LHCN-M2 (cell line): ENCODE measurements at places on chromosomes 4 and X.

DNA sequence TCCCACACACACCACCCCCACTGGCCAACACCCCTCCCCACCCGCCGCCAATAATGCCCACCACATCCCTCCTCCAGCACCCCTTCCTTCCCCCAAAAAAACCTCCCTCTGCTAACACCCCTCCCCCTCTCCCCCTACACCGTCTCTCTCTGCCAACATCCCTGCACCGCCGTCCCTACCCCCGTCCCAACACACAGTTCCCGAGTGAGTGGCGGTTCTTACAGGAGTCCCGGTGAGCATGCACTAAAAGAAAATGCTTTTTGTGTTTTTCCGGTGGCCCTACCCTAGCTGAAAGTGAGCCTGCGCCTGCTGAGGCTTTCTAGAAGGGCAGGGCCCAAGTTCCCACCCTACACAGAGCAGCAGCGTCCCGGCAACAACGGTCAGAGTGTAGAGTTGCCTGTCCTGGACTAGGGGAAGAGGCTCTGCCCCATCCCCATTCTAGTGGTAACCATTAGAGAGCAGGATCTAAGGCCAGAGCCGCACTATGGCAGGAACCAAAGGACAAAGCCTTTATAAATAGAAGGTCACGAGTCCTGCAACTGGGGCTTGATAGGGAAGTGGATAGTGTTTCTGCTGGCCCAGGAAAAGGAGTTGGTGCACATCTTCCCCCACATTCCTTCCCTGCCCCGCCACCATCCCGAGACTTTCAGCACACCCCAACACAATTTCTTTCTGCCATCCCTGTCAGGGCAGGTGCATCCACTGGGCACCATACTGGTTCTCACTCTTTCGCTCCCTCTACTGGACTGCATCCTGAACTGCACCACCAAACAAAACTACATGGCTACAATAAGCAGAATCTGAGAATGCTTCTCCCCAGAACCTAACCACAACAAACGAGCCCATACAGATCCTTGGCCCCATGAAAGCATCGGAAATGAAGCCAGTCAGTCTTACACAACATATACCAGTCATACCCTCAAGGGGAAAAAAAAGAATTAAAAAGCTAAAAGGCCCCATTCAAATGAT is 78.1 kb upstream of the PAGE3 start:
- DNase-seq, result peak; percentile 6

DNA sequence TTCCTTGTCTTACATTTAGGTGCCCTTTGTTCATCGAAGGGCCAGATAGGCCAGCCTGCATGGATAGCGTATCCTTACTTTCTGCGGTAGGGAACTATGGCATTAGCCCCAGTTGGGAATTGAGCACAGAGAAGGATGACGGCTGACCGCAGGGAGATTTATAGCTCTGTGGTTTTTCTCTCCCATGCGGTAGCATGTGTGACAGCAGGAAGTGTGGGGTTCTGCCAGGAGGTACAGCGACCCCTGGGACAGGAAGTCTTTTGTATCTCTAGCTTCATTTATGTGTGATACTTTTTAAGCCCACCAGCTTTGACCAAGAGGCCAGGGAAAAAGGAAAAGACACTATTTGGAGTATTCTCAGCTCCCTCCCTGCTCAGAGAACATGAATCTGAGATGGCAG is 33.1 kb downstream of the GAB3 start:
- DNase-seq, result peak; percentile 77

DNA sequence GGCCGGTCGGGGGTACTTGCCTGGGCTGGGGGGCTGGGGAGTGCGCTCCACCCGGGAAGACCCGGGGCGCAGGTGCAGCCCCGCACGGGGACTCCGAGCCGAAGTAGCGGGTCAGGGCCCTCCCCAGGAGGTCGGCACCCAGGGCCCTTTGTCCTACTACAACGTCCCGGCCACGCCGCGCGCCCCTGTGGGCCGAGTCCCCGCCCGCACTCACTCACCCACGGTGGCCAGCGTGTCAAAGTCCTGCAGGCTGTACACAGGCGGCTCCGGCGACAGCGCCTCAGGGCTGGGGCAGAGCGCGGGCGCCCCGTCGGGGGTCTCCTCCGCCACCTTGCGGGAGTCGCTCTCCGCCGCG is 602 bp downstream of the PRKX start:
- no peak for DNase-seq

DNA sequence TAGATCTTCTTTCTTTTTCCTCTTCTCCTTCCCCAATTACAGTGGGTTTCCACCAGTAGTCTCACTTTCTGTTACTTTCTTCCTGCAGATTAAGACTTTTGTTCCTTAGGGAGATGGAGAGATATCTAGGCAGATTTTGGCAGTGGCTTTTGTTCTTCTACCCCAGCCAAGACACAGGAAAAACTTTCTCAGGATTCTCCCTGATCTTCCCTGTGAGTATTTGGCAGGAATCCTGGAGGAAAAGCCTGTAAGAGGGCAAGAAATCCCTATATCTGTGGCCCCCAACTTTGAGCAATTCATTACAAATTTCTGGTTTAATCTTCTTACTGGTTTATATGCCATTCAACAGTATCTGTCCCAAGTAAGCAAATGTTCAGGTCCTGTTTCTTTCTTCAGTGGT is 21.9 kb downstream of the SLC9A7 start:
- DNase-seq, result no peak

DNA sequence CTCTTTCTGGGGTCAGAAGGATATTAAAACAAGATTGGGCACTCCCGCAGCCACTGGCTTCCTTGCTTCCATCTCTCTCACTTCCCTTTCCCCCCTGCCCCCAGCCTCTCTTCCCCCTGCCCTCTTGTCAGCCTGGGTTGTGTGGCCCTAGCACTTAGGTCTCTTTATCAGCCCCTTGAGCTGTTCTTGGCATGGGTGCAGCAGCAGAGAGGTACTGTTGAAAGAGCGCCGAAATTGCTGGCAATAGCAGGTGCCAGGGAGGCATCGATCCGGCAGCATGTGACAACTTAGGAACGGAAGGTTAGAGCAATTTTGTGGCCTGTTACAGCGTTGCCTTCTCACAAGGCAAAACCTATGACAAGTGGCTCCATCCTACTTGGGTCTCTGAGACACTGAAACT is 333.1 kb upstream of the IGFBP7 start:
- no peak for DNase-seq

GRCh38 chrX:115259238-115259875 is 25.5 kb upstream of the LRCH2 start:
- no peak for DNase-seq

GRCh38 chr4:159374749-159375530 is 272.1 kb downstream of the RAPGEF2 start:
- no peak for DNase-seq

- no peak for DNase-seq
These were observed 14.0 kb upstream of the PHKA2 start for GRCh38 chrX:18997916-18998315.

DNA sequence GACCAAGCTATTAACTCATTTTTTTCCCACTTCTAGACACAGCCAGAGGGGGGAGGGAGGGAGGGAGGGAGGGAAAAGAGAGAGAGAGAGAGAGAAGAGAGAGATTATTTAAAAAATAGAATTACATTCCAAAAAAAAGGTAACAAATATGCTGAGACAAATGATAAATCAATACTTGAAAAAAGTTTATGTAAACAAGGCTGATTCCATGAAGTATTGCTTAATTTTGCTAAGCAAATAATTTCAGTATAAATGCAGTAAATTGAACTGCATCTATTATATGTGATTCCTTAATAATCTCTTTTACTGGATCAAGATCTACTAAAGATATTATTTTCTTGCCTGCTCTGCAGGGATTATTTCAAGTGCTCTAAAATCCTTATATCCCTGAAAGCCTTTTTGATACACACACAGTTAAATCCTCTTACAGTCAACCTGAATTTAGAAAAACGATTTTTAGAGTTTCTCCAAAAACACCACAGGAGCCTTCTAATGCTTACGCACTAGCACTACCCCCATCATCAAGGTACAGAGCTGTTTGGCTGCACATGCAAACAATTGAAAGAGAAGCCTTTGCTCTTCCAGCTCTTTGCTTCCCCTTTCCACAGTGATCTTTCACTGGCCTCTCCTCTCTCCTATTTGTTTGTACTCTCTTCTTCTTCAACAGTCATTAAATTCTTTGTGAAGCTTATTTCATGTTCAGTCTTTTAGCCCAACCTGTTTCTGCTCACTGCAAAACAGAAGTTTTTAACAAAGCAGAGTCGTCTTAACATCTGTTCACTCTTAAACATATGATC is 426.3 kb upstream of the FAM241A start:
- DNase-seq, result no peak

GRCh38 chr4:11769434-11769833 is 340.7 kb upstream of the HS3ST1 start:
- peak; percentile 29 for DNase-seq

DNA sequence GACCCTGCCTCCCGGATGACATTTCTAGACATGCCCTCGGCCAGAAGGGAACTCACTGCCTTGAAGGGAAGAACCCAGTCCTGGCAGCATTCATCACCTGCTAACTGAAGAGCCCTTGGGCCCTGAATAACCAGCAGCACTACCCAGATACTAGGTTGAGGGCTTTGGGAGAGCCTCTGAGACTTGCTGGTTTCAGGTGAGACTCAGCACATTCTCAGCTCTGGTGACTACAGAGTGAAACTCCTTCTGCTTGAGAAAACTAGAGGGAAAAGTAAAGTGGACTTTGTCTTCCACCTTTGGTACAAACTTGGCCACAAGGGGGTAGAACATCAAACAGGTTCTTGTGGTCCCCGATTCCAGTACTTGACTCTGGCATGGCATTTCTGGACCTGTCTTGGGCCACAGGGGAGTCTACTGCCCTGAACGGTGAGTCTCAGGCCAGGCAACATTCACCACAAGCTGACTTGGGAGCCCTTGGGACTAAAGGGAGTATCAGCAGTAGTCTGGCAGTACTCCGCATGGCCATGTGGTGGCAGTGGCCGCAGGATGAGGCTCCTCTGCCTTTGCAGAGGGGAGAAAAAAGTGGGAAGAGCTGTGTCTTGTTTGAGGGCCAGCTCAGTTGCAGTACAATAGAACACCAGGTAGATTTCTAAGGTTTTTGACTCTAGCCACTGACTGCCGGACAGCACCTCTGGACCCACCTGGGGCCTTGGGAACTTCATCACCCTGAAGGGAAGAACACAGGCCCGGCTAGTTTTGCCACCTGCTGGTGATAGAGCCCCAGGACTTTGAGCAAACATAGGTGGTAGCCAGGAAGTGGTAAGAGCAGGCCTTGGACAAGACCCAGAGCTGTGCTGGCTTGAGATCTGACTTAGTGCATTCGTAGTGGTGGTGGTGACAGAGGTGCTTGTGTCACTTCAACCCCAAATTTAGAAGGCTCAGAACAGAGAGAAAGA is 414.8 kb downstream of the OPHN1 start:
- DNase-seq, result peak; percentile 18

- no peak for DNase-seq
These were observed 427.0 kb upstream of the TRAM1L1 start for GRCh38 chr4:117512414-117512813.
